AG09309 (cell line): ENCODE measurements at places on chromosomes 4 and X.

DNA sequence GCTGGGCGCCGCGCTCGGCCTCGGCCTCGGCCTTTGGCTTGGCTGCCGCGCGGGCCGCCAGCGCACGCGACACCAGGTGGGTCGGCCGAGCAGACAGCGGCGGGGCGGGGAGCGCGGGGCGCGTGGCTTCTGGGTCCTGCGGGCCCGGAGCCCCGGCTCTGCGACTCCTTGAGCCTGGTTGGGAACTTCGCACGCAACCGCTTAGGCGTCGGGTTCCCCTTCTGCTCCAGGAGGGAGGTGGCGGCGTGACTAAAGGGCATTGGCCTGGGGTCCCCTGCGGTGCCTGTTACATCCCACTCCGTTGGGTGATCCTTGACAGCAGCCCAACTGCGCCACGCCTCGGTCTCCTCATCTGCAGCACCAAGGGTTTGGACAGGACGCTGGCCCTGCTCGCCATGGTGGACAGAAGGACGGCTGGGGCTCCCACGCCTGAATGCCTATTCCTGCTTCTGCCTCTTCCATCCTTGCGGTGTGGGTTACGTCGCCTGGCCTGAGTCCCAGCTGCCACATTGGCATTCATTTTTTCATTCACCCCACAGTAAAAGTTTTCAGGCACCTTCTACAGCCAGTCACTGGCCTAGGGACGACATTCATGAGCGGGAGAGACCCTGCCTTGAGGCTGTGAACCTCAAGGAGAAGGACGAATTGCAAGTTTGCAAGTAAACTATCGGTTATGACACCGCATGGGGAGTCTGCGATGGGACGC lies 631 bp downstream of the EVC start:
- no peak for DNase-seq

DNA sequence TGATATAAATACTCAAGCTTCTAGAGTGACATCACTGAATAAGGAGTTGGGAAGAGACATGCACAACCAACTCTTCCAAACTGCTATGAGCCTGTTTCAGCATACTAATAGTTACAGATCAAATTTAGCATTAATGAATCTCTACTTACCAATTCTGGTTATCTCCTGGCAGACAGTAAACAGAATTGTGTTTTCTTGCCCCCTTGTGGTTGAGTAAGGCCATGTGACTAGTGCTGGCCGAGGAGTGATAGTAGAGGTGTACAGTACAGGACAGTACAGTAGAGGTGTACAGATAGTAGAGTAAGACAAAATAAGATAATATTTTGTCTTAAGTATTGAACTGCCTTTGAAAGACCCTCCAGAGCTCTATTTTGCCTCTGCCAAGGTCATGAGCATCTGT lies 681.4 kb downstream of the GABRG1 start:
- DNase-seq = no peak

DNA sequence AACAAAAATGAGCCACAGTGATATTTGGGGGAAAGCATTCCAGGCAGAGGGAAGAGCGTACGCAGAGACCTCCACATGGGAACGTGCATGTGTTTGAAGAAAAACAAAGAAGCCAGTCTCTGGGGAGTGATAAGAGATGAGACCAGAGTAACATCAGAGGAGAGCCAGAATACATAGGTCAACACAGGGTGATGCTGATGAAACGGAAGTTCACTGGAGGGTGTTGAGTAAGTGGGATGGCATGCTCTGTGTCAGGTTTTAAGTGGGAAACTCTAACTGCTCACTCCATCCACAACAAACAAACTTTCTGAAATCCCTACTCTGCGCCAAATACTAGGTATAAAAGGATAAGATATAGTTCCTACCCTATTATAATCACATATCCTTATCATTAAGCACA lies 110.0 kb downstream of the ARHGAP6 start:
- DNase-seq = no peak

- no peak for DNase-seq
Observed at GRCh38 chr4:86302251-86302650, 57.6 kb downstream of the MAPK10 start.

DNA sequence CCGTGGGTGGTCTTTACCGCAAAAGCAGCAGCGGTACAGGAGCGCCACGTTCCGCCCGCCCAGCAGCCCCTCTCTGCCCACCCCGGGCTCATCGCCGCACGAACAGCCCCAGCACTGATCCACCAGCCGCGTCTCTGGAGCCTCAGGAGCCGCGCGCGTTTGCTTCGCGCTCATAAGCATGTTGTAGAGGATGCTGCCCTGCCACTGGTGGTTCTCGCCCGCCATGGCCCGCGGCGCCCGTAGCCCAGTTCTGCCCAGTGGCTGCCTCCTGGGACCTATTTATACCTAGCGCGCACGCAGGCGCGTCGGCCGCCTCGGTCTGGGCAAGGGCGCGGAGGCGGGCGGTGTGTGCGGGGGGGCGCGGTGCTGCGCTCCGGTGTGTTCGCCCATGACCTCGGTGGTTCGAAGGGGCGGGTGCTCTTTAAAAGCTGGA lies at the start of gene NR0B1:
Gene NR0B1 (minus strand): TSS at position 252 of the 433 bp plus-strand sequence. CDS start 27 bp downstream, at position 225.
- DNase-seq = no peak

GRCh38 chr4:26356081-26356501 lies 35.3 kb downstream of the RBPJ start:
- no peak for DNase-seq

DNA sequence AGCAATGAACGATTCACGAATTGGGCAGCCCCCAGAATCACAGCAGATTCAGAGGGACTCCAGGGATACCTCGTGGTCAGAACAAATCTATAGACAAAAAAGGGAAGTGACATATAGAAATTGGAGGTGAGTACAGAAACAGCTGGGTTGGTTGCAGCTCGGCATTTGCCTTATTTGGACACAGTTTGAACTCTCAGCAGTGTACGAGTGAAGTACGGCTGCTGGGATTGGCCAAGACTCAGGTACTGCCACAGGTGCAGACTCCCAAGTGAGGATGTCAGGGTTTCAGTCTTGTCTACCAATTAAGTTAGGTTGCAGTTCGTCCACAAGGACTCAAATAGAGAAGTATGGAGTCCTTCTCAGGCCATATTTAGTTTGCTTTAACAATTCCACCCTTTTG lies 28.2 kb downstream of the HTT-AS start:
- no peak for DNase-seq

DNA sequence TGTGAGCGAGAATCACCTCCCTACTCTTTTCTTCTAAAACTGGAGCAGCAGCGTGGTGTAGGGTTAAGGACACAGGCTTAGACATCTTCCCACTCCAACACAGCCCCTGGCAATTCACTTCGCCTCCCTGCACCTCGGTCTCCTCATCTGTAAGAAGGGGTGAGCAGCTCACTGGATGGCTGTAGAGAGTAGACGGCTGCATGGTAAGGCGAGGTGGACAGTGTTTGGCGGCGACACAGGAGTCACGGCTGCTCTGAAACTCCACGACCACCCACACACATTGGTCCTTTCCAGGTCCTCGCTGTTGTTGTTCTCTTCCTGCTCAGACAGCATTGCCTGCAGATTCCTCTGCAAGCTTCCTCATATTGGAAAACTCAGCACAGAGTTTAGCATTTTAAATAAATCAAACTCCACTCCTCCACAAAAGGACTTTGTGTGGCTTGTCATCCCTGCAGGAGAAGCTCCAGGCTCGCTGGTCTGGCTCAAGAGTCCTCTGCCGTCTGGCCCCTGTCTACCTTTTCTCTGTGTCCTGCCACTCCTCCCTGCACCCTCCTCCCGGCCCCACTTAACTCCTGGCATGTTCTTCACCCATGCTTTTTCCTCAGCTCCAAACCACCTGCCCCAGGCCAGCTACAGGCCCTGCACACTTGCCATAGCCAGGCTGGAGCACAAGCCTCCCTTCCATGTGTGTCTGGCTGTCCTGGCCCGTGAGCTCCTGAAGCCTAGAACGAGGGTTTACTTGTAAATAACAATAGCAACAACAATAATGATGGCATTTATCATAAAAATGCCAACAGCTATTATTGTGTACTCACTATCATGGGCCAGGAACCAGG lies 41.3 kb upstream of the CRMP1 start:
- DNase-seq = no peak

GRCh38 chrX:134371133-134371532 lies 88.8 kb upstream of the HPRT1 start:
- DNase-seq = no peak

DNA sequence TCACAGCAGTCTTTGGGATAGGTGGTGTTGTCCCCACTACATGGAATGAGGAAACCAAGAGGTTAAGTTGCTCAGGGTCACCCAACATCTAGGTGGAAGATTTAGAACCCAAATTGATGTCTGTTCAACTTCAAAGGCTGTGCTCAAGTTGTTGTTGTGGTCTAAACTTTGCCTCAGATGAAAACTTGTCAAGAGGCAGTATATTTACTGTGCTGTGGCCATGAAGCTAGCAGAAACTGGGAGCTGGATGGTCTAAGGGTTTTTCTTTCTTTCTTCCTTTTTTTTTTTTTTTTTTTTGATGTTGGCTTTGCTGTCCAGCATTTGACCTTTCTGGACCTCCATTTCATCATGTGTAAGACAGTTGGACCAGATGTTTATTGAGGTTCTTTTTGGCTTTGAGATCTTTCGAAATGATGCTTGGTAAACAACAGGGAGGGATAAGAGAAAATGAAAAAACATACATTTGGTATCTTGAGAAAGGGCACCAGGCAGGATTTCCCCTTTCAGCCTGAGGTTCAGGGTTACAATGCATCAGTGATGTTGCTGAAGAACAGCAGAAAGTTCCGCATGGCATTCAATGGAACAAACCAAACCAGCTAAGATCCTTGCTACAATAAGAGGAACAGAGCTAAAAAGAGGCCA lies 166.2 kb upstream of the RPS6KA3 start:
- no peak for DNase-seq

DNA sequence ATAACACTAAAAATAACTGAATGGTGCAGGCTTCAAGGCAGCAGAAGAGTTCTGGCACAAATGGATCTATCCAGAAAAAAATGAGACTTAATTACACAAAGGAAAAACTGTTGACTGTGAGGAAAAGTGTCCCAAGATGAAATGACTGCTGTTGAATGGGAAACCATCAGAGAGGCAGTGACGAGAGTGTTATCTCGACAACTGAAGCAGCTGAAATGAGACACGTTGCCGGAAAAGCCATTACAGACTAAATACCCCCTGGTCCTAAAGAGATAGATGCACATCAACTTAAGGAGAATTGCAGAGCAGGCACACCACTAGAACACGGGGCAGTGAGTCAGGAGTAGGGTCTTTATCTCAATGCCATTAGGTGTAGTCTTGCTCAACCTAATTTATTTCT lies 277.8 kb downstream of the DMD start:
- no peak for DNase-seq

GRCh38 chrX:150150076-150150779 lies 211.9 kb upstream of the EOLA2 start:
- no peak for DNase-seq

DNA sequence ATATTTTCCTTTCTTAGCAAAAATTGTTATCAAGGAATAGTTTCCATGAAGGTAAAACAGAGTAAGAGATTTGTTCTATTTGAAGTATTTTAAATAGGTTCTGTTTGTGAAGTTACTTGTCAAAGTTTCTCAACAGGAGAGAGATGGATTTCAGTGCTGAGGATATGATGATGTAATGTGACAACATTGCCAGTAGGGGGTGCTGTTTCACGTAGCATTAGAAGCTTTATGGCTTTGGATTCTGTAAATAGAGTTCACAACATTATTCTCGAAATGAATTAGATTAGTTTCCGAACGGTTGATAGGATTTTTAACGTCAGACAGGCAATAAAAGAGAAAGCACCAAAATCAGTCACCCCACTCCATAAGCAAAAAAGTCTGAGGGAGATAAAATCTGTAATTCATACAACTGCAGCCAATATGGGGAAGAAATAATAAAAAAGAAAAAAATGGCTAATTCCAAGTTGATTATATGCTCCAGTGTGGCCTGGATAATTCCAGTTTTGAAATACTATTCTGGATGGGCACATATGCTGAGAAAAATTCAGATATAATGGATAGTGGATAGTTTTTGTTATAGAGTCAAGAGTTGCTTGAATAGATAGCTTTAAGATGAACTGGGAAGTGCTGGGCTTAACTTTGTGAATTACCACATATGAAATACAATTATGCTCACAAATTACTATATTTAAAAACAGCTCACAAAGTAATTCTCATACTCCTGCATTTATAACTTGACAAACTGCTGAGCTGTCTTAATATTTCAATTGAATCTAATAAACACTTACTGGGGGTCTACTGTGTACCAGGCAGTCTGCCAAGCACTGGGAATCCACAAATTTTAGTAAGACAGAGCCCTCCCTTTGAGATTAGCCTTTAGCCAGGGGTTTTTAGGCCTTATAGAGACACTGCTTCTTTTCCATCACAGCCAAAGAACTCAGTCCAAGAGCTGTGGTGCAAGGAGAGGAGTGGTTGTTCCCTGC lies 109.1 kb downstream of the GPAT3 start:
- peak; percentile 32 for DNase-seq

- no peak for DNase-seq
Observed at GRCh38 chr4:55038176-55038890, 87.1 kb downstream of the KDR start.

DNA sequence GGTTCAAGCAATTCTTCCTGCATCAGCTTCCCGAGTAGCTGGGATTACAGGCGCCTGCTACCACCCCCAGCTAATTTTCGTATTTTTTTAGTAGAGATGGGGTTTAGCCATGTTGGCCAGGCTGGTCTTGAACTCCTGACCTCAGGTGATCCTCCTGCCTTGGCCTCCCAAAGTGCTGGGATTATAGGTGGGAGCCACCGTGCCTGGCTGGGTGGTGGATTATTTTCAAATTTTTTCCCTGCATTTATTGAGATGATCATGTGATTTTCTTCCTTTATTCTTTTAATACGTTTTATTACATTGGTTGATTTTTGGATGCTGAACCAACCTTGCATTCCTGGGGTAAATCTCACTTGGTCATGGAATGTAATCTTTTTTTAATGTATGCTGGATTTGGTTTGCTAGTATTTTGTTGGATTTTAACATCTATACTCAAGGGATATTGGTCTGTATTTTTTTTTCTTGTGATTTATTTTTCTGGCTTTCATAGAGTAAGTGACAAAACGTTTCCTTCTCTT lies 30.9 kb downstream of the BMP2K start:
- DNase-seq = no peak

DNA sequence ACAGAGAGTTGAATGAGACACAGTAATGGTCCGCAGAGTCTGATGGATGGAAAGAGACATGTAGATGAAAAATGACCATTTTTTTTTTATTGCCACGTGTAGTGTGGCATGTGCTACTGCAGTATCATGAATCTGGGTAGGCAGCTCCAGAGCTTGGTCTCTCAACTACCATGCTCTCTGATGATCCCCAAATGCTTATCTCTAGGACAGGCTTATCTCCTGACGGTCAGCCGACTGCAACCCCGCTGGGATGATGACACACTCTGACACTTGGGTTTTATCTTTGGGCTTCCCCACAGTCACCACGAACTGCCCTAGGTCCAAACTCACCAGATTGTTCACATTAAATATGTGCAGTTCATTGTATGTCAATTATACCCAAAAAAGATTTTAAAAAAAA lies 239.7 kb downstream of the QDPR start:
- no peak for DNase-seq

- no peak for DNase-seq
Observed at GRCh38 chr4:100188829-100189228, 1.4 kb downstream of the DDIT4L start.

- DNase-seq = no peak
Observed at GRCh38 chrX:40446921-40447320, 133.8 kb upstream of the ATP6AP2 start.
